ENCODE measurements at places on chromosomes 2 and 18. TPM values are rescaled to one million over a fixed set of nuclear protein-coding genes. Genes with fewer than 3 reads are reported as not detected.

The TMEM87B gene
- 8.9 TPM for total RNA-seq

The SCN7A gene
- total RNA-seq, result not detected

The RAB3GAP1 gene
- 35.9 TPM for total RNA-seq

The UCN gene
- total RNA-seq, result 2.3 TPM

The MEIS1 gene
- not detected for total RNA-seq

GRCh38 chr2:168116448-168116847 lies 130.9 kb downstream of the STK39 start:
- H3K27ac ChIP-seq, result no peak overlapping the region
- no peaks in the 10 kb centered on the region for H3K4me1 ChIP-seq
- peaks cover 27% of the 10 kb centered on the region for H3K36me3 ChIP-seq
- no peak overlapping the region for H3K4me3 ChIP-seq
- DNase-seq, result no peak

DNA sequence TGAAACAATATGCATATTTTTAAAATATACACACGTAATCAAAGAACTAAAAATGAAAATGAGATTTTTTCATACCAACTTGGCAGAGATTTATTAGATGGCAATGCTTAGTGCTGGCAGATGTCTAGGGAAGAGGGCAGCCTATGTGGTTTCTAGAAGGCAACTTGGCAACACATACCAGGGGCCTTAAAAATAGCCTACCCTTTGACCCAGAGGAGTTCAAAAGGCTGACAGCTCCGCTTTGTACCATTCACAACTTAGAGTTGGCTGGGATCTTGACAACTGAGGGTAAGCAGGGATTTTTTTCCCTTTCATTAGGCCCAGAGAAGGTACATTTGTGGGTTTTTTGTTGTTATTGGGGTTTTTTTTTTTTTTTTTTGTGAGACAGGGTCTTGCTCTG lies 26.4 kb upstream of the GPR55 start:
- H3K4me1 ChIP-seq, result peaks cover 6% of the 10 kb centered on the region
- H3K4me3 ChIP-seq, result no peak overlapping the region
- H3K27ac ChIP-seq, result no peak overlapping the region
- H3K36me3 ChIP-seq, result no peaks in the 10 kb centered on the region

DNA sequence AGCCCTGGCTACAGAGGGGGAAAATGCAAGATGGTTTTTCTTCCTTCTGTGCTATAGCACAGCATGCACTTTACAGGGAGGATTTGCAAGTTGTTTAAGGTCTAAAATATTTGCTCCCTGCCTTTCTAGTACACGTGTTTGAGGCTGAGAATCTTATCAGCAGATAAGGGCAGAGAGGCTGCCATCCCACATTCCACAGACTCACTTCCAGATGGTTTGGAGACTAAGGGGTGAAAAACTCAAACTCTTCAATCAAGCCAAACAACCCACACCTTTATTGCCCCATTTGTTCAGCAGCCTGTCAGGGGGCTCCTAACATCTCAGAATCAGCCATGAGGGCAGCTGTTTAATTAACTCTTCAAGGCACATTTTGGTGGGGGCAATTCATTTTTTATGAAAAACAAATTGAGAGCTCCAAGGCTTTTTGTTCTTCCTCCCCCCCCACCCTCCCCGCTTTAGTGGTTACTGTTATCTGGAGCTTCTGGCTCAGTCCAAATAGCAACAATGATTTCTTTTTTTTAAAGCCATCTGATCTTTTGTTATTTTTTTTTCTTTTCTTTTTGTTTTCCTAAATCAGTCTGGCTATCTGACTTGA lies 242.6 kb upstream of the NT5C1B start:
- H3K4me1 ChIP-seq, result no peaks in the 10 kb centered on the region
- no peak overlapping the region for H3K27ac ChIP-seq
- no peak overlapping the region for H3K4me3 ChIP-seq
- no peak for DNase-seq
- no peaks in the 10 kb centered on the region for H3K36me3 ChIP-seq

- no peak for DNase-seq
- no peak overlapping the region for H3K4me3 ChIP-seq
- H3K27ac ChIP-seq, result no peak overlapping the region
- H3K4me1 ChIP-seq, result peaks cover 4% of the 10 kb centered on the region
- H3K36me3 ChIP-seq, result no peaks in the 10 kb centered on the region
These were observed 490.9 kb downstream of the RNF144A start for GRCh38 chr2:7407906-7408680.

DNA sequence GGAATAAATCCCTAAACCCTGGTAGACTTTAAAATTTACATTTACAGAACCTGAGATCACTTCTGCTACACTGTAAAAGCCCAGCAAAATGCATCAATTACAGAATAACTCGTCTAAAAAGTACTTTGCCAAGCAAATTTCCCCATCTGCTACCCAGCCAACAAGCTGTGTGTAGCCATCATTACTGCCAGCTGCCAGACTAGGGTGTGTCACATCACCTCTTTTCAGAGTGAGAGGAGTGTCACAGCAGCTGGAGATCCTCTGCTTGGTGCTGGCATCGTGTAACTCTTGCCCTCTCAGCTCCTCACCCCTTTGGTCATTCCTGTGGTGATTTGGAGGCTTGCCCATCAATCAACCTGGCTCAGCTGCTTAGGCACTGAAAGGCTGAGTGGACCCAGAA lies 340.4 kb upstream of the MMADHC start:
- no peaks in the 10 kb centered on the region for H3K4me1 ChIP-seq
- no peaks in the 10 kb centered on the region for H3K36me3 ChIP-seq
- H3K27me3 ChIP-seq, result no peaks in the 10 kb centered on the region
- H3K4me3 ChIP-seq, result no peak overlapping the region
